Central memory CD8-positive, alpha-beta T cell (primary cell): ENCODE measurements at places on chromosomes 3 and 15.

- DNase-seq = no peak
- H3K27ac ChIP-seq = no peak overlapping the region
- peaks cover 21% of the 10 kb centered on the region for H3K27me3 ChIP-seq
- H3K4me3 ChIP-seq = no peak overlapping the region
Measured at GRCh38 chr3:186025161-186025560, 83.7 kb downstream of the ETV5 start.

DNA sequence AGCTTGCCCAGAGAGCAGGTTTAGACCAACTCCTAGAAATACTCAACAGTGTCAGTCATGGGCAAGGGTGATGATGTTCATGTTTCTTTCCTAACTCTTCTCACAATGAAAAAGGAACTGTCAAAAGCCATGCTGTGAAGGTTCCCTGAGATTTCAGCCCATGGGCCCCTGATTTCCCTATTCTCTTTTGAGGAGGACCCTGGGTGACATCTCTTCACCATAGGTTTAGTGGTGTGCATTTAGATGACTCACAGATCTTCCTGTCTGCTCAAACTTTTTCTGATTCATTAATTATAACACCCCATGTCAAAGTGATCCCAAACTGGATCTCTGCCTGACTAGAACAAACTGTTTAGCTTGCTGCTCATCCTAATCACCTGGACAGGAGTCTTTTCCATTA is 108.0 kb downstream of the BBX start:
- H3K4me1 ChIP-seq = peaks cover 37% of the 10 kb centered on the region
- peaks cover 4% of the 10 kb centered on the region for H3K36me3 ChIP-seq
- H3K4me3 ChIP-seq = no peak overlapping the region
- DNase-seq = no peak
- H3K27me3 ChIP-seq = no peaks in the 10 kb centered on the region
- H3K27ac ChIP-seq = no peak overlapping the region

GRCh38 chr3:49785565-49786356 is 581 bp downstream of the IP6K1 start:
- peak; percentile 32 for DNase-seq
- H3K36me3 ChIP-seq = peaks cover 21% of the 10 kb centered on the region
- peaks cover 38% of the 10 kb centered on the region for H3K4me1 ChIP-seq

- H3K27me3 ChIP-seq = no peaks in the 10 kb centered on the region
- no peak overlapping the region for H3K27ac ChIP-seq
- no peak for DNase-seq
- H3K4me3 ChIP-seq = no peak overlapping the region
Measured at GRCh38 chr3:118269537-118270125, 765.0 kb downstream of the IGSF11 start.
